RCC 7860 (cell line): ENCODE measurements at places on chromosomes 7 and 10.

GRCh38 chr10:85847085-85847484 is 519.5 kb downstream of the GRID1 start:
- no peak for DNase-seq

DNA sequence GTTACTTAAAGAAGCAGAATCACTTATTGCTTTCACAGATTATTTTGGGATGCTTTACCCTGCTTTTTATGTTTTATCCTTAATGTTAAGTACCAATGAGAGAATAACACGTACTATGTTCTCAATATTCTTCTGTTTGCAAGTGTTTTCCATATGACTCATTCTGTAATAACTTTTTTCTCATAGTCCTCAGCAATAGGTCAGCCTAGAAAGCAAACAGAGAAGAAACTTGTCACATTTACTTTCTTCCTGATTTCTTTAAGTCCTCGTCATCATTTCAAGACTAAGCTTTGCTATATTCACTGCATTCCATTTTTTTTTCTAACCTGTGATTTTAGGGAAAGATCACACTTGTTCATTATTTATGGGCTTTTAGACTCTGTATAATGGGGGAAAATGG is 6.8 kb upstream of the AGR2 start:
- peak; percentile 32 for DNase-seq

GRCh38 chr7:93366816-93367215 is 134.7 kb downstream of the VPS50 start:
- no peak for DNase-seq

GRCh38 chr7:43616977-43617376 is 34.1 kb downstream of the STK17A start:
- DNase-seq: no peak

DNA sequence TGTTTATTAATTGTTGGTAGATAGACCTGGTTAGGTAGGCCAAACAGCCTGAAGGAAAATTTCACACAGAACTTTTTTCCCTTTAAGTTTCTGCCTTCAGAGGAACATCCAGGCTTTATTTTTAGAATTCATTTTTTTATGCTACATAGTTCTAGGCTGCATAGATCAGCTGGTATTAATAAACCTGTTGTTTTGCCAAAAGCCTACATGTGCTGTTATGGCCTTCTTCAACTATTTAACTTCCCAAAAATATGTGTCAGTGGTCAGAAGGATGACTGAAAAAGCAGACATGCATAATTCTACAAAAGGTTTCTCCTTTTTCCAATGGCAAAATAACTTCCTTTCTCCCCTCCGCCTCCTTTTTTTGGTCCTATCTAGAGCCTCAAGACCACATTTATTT is 303.0 kb upstream of the DKK1 start:
- DNase-seq: no peak

GRCh38 chr10:26417136-26417535 is 21.0 kb upstream of the APBB1IP start:
- DNase-seq: no peak

- no peak for DNase-seq
Observed at GRCh38 chr7:25091779-25092178, 33.3 kb downstream of the CYCS start.

DNA sequence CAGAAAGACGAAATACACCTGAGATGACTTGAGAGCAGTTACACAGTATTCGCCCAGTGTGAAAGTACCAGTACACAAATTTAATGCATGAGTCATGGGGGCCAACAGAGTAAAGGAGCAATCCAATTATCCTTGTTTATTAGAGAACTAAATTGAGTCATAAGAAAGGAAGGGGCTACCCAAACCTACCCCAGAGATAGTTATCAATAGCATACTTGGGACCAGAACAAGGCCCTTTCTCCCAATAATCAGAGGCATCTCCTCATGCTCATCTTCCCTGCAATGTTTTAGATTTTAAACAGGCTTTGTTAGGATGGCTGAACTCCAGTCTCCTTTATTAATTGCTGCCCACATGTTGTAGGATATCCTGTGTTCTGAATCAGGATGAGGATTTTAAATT is 239.7 kb upstream of the LRGUK start:
- DNase-seq: no peak

GRCh38 chr7:149141893-149142292 is 5.4 kb upstream of the ZNF398 start:
- DNase-seq: no peak

GRCh38 chr10:90930971-90931871 is 10.3 kb upstream of the ANKRD1 start:
- DNase-seq: peak; percentile 93

DNA sequence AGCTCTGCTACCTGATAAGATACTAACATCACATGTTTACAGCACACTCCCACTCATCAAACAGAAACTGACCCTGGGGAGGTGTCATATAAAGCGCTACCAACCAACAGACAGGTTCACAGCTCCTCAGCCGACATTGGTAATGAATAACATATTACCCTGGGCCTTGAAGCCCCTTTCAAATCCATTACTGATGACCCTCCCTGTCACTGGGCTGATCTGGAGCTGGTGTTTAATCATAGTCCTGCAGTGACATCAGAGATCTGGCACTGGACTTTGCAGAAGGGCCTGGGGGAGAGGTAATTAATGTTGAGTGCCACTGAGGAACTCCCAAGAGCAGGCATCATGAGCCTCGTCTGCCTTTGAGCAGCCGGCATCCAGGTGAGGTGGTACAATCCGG is 306.5 kb upstream of the NFE2L3 start:
- no peak for DNase-seq

DNA sequence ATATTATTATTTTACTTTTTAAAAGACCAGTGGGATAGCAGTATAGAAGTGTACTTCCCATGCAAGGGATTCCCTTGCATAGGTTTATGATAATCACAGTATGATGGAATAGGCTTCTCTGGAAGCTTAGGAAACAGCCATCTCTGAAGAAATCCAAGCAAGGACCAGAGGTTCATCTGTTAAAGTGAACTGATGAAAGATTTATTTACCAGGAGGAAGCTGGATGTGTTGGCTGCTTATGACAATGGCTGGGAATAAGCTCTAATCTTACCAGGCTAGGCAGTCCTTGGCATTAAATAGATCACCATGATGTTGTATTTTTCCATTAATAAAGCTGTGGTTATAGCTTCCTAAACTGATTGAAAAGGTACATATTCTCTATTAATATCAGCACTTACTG is 32.0 kb downstream of the FRA10AC1 start:
- DNase-seq: no peak

- no peak for DNase-seq
Observed at GRCh38 chr10:114683593-114683992, 25.5 kb upstream of the ABLIM1 start.

DNA sequence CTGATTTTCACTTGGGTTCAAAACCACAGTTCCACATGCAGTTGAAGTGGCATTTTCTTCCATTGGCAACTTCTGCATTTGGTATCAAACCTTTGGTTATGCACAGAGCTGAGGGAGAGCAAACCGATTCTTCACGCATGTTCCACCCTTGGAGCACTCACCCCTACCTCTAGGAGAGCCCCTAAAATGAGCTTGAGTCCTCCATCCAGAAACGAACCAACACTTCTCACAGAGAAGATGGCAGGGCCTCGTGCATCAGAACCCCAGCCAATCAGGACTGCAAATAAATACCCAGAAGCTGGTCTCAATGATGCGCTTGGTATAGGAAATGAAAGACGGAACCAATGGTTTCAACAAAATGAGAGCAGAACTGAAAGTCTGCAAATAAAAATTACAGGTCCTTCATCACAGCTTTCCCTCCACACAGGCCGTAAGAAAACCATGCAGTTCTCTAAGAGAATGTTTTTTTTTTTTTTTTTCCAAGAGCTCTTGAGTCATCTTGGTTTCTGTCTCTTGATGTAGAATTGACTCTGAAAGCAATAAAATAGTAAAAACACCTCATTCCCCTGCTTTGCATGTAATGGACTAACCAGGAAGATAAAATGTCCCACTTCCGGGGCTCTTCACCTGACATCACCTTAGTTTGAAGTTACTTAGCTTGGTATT is 23.9 kb downstream of the KLF6 start:
- DNase-seq: peak; percentile 66

- DNase-seq: peak; percentile 87
Observed at GRCh38 chr7:143979359-143979758, 20.8 kb upstream of the OR6B1 start.

DNA sequence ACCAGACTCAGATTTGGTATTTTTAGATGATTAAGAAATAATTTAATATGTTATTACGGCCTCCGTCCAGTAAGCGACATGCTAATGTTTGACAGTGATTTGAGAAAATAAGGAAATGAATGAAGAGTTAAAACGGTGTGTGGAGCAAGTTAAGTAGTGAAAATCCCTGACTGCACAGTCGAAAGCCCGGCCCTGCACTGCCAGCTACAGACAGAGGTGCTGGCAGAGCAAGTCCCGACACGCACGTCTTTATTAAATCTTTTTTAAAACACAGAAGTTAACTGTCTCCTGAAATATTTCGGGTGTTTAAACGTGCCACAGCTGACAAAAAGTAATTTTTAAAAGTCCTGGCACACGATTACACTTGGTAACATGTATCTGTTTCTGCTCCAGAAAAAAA is 293.4 kb upstream of the RNF32 start:
- DNase-seq: no peak

DNA sequence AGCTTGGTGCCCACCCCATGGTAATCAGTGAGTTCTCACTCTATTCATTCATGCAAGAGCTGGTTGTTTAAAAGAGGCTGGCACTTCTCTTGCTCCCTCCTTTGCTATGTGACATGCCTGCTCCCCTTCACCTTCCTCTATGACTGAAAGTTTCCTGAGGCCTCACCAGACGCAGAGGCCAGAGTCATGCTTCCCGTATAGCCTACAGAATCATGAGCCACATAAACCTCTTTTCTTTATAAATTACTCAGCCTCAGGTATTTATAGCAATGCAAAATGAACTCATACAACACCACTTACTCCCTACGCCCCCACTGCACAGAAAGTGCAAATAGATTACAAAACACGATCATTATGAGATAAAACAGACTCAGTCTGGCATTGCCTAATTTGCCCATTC is 39.0 kb downstream of the SEC61G start:
- no peak for DNase-seq

- DNase-seq: no peak
Observed at GRCh38 chr7:37390114-37390513, 58.5 kb downstream of the ELMO1 start.

GRCh38 chr7:159097661-159098423 is 46.8 kb downstream of the VIPR2 start:
- DNase-seq: no peak

GRCh38 chr10:7405637-7406036 is 5.2 kb downstream of the SFMBT2 start:
- no peak for DNase-seq

DNA sequence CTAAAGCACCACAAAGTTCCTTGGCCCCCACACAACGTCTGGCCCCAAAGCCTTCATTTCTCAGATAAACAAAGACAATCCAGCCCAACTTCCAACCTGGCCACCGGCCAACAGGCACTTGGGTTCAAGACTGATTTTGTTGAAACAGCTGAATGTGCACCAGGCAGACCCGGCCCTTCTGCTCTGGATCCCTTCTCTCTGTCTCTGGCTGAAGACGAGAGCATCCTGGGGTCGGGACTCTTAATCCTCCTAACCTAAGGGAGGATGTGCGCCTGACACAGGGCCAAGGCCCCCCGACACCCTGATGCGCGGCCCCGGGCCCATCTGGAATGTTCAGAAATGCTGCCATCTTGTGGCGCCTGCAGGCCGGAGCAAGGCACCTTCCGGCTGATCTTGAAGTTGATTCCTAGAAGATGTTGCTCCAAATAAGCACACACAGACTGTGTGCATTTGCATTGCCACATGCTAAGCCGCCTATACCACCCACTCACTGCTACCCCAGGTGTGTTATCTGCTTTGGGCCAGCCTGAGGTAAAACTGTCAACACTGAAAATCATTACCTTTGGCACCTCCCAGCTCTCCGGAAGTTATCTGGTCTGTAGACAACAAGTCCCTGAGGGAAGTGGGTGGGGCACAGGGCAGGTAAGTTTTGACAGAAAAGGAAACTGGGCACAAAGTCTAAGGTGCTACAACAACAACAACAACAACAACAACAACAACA is 98.4 kb upstream of the HABP2 start:
- no peak for DNase-seq

DNA sequence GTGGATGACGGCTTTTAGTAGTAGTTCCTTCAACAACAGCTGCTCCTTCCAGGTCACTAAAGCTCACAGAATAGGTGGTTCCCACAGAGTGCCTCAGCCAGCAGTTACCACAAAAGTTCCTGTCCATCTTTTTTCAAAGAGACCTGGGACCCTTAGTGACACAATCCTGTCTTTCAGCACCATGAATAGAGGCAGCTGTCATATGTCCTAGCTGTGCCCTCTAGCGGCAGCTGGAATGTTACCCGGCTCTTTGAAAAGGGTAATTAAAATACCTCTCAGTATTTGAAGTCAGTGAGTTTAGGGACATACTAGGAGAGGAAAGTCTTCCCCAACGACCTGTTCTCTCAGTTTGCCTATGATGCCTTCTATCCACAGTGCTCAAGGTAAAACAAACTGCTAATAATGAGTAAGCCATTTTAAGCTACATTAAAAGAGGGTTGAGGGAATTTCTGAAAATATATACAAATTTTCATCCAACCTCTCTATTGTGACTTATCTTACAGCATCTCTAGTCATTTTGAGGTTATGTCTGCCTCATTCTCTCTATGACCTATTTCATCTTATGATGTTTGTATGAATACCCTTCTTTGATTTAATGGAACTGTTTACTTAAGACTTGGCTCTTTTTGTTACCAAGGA is 290.8 kb downstream of the NXPH1 start:
- peak; percentile 39 for DNase-seq

GRCh38 chr7:144723301-144723700 is 112.6 kb downstream of the TPK1 start:
- DNase-seq: no peak

DNA sequence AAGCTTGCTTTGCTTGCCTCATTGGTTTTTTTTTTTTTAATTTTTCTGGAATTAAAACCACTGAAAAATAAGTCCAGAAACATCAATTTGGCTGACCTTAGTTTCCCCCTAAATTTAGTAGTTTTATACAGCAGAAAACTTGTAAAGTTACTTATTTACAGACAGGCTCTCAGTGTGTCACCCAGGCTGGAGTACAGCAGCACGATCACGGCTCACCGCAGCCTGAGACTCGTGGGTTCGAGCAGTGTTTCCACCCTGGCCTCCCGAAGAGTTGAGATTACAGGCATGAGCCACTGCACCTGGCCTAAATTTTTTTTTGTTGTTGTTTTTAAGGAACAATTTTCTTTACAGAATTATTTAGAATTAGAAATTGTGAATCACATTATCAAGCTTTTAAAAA is 250.5 kb downstream of the SDK1 start:
- DNase-seq: peak; percentile 27

DNA sequence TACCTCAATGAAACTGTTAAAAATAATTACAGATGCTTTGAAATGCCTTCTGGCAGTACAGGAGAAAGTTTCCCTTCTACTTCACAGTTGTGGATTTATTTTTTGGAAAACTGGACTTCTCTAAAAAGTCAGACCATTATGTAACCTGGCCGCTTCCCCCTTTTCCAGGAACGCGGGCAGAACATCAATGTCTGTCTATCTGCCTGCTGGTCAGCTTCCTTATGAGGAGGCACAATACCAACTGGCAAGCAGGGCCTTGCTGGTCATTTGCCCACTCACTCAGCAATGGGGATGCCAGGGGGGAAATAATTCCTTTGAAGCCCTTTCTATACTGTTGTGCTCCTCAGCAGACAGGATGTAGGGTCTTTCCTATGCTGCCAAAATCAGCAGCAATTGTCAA is 22.5 kb upstream of the ADRB1 start:
- DNase-seq: no peak

GRCh38 chr10:55353414-55353813 is 552.4 kb upstream of the PCDH15 start:
- DNase-seq: no peak

- DNase-seq: no peak
Observed at GRCh38 chr10:30176776-30177533, 117.6 kb upstream of the JCAD start.
